Adipocyte (in vitro differentiated cells): ENCODE measurements at places on chromosomes 6 and 20.
A peak's percentile ranks its signal among the peaks of the same experiment; 100 is the strongest.

GRCh38 chr6:6614096-6614982 is 25.8 kb downstream of the LY86 start:
- DNase-seq: no peak

- peak; percentile 65 for DNase-seq
These were observed 61.1 kb downstream of the FAM217A start for GRCh38 chr6:4017834-4018170.

DNA sequence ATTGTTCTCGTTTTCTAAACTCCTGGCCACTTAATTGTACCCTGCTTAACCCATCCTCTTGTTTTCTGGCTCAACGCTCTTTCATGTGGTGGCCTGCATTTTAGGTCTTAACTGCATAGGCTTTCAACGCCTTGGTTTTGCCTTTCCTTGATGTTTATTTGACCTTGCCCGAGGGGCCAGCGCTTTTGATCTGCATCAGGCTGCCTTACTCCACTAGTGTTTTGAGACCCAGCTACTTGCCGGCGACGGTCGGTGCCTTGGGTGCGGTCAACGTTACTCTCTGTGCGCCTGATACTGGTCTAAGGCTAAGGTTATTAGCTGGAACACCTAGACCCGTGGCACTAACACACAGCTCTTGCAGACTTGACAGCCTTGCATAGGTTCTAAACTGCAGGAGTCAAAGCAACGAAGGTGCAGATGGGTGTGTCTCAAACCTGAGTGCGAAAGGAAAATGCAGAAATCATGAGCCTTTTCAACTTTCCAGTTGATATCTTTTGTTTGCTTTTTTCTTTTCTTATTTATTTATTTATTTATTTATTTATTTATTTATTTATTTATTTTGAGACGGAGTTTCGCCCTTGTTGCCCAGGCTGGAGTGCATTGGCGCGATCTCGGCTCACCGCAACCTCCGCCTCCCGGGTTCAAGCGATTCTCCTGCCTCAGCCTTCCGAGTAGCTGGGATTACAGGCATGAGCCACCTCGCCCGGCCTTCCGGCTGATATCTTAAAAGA is 138.8 kb downstream of the HFE start:
- DNase-seq: no peak

- DNase-seq: no peak
These were observed 134.0 kb upstream of the GRIK2 start for GRCh38 chr6:101259505-101259904.

GRCh38 chr6:4727671-4728435 is 48.4 kb upstream of the CDYL start:
- peak; percentile 7 for DNase-seq

DNA sequence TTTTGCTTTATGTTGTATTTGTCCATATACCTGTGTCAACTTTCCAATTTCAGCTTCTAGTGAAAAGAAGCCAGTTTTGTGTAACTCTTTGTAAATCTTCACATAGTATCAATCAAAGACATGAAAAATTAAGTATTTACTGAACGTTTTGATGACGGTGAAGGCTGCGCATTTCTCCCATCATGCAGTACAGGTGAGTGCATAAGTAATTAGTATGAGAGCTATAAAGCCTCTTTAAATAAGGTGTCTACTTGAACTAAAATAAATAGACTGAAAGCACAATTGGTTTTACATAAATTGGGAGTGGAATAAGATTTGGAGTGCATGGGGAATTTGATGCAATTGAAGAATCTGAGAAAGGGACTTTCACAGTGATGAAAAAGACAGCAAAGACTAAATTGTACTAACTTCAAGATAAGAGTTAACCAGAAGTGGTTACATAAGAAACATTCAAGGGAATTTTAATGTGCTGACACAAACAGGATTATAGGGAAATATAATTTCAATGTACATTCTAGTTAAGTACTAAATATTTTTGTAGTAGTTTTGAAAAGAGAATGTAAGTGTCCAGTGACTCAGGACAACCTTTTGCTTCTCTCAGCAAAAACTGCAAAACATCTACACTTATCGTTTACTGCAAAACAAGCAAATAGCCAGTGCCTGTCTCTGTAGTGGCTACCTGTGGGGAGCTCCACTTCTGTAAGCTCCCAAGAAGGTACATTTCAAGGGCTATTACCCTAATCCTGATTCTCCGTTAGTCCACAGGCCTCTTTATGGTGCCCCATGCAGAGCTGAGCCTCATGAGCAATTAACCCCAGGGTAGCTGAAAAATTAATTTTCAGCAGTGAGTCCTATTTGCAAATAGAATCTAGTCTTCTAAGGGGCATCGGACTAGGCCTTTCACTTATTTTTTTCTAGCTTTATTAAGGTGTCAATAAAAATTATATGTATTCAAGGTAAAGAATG is 13.0 kb downstream of the TENT5A start:
- no peak for DNase-seq

DNA sequence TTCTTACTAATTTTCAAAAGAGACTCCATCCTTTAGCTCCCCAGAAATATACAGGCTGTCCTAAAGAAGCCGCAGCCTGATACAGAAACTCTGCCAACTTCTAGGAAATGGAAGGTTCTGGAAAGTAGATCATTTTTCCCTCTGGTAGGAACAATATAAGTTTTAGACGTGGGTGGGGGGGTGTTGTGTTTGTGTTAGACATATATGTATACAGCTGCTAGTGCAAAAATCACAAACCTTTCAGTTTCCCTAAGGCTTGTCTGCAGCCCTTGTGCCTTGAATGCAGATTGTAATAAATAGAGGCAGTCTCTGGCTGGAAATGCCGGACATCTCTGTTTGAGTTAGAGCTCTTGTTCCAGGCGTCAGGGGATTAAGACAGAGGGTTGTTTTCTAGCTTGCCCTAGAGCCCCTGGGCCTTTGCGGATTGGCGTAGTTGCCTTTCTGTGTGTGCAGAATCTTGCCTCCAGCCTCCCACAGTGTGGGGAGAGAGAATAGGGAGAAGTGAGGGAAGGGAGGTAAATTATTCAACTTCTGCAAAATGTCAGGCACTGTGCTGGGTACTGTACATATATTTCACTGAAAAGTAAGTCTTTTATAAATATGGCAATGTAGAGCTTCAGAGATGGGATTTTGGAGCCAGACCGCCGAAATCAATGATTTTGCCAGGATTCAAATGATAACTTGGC is 269.7 kb downstream of the PRL start:
- DNase-seq: no peak

GRCh38 chr6:25324066-25324762 is 45.0 kb downstream of the CARMIL1 start:
- DNase-seq: peak; percentile 54

GRCh38 chr20:4415281-4415680 is 306.4 kb upstream of the PRND start:
- DNase-seq: no peak

- no peak for DNase-seq
These were observed 248.0 kb downstream of the TTLL2 start for GRCh38 chr6:167572841-167573271.
